H4 (cell line): ENCODE measurements at places on chromosomes 4 and X.

GRCh38 chr4:88831031-88831430 is 133.4 kb upstream of the NAP1L5 start:
- no peak for DNase-seq

DNA sequence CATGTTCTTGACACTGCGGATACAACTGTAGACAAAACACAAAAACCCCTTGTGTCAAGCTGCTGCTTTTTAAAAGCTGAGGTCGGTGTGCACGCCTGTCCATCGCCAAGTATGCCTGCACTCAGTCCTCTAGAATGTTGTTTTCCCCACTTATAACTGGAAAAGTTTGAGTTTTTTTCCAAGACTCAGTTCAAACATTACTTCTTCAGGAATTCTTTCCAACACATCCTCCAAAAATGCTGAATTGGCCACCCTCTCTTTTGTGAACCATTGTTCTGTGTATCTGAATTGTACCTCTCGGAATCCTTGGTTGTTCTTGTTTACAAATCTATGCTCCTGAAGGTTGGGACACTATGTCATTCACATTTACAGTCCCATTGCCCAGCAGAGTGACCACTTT is 94.6 kb downstream of the REELD1 start:
- DNase-seq: no peak

DNA sequence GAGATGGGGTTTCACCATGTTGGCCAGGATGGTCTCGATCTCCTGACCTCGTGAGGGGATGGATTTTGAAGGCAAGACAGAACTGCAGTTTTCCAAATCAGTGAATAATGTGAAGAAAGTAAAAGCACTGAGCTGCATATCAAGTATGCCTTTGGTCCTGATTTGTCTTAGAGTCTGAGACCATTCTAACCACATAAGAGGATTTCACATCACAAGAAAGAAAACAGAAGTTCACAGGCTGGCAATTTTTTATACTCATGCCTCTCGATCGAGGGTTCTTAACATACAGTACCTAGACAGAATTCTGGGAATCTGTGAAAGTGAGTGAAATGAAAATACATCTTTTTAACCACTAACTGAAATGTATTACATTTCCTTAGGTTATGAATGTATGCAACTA is 23.3 kb downstream of the CHIC2 start:
- no peak for DNase-seq

DNA sequence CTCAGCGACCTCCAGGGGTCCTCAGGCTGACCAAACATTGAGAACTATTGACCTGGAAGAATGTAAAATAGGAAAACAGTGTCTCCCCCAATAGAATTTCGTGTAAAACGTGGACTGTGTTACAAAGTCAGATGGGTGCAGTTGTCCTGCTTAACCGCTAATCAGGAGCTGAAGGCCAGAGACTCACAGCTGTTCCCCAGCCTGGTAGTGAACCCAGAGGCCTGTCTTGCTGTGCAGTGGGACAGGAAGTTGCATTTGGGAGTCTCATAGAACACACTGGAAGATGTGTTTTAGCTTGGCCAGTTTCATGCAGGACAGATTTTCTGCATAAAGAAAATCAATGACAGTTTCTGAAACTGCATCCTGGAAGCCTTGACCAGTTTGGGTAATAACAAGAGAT is 151.5 kb downstream of the PTTG2 start:
- DNase-seq: no peak

- DNase-seq: no peak
Measured at GRCh38 chr4:77176640-77177039, 19.6 kb downstream of the CCNG2 start.

GRCh38 chrX:1212532-1212931 is at the start of gene CRLF2:
TSS of gene CRLF2 (minus strand) at chrX:1212649. CDS start at chrX:1212634, 15 bp downstream.
- peak; percentile 76 for DNase-seq

DNA sequence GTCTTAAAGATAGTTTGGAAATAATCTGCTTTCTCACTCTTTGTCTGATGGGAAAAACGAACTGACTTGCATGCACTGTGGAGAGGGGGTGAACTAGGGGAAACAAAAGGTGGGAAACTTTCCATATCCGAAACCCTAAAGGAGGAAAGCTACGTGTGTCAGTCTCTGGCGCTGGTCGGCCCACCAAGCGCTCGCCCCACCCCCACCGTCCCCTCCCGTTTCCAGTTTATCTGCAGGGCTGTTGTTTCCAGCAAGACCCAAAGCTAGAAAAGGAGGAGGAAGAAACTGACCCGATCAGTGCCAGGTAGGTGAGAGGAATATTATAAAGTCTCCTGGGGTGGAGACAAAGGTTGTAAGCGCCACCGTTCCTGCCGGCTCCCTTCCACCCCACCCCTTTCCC is 552 bp downstream of the TCEAL9 start:
- DNase-seq: no peak

- DNase-seq: peak; percentile 61
Measured at GRCh38 chrX:9352694-9353411, 112.0 kb upstream of the TBL1X start.

- no peak for DNase-seq
Measured at GRCh38 chr4:112403101-112403945, 106.2 kb downstream of the ALPK1 start.

DNA sequence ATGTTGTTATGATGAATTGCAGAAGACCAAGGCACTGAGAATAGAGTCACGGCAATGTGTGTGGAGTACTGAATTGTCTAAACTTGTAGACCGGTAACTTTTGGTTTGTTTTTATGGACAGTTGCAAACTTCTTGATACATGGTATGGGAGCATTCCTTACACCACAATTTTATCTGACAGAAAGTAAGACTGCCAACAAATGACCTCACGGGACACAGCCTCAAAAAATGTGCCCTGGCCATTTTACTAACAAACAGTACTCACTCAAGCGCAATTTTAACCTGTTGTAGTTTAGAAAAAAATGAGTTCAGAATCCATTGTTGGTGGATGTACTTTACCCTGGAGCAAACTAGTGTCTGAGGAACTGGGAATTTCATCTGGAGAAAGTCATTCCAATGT is 321.2 kb downstream of the CAMK2D start:
- no peak for DNase-seq

DNA sequence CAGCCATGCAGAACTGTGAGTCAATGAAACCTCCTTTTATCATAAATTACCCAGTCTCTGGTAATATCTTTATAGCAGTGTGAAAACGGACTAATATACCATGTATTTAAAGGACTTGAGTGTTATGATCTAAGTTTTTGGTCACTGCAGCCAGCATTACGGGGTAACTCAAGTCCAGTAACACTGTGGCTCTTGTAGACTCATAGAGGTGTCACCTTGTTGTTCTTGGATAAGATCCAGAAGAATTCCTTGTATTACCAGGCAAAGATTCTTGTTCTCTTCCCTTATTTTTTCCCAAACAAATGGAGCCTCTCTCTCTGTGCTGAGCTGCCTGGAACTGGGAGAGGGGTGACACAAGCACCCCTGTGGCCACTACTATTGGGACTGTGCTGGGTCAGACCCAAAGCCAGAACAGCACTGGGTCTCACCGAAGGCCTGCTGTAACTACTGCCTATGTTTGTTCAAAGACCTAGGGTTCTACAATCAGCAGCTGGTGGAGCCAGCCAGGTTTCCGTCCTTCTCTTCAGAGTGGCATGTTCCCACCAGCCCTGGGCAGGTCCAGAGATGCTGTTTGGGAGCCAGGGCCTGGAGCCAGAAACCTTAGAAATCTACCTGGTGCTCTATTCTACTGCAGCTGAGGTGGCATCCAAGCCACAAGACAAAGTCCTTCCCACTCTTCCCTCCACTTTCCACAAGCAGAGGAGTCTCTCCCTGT is 43.7 kb upstream of the MED14 start:
- DNase-seq: peak; percentile 26

GRCh38 chrX:106263817-106264216 is 95.7 kb downstream of the PWWP3B start:
- DNase-seq: peak; percentile 48
